ENCODE measurements at places on chromosomes 2 and 18. TPM values are rescaled to one million over a fixed set of nuclear protein-coding genes. Genes with fewer than 3 reads are reported as not detected.

Gene KANSL3
- 42.5 TPM for polyA plus RNA-seq

Gene SPHKAP
- 1.7 TPM for polyA plus RNA-seq

Gene CCDC141
- 0.27 TPM for polyA plus RNA-seq

Gene KCTD1
- polyA plus RNA-seq = 32.0 TPM

Gene SLC30A3
- polyA plus RNA-seq = not detected

Gene CCDC74B
- 22.8 TPM for polyA plus RNA-seq

Gene MFSD2B
- polyA plus RNA-seq = 0.70 TPM

Gene SPATA3
- polyA plus RNA-seq = not detected

Gene RANBP2
- polyA plus RNA-seq = 36.3 TPM

Gene UGT1A8
- not detected for polyA plus RNA-seq

Gene NPAS2
- polyA plus RNA-seq = 3.2 TPM

Gene GRHL1
- 25.4 TPM for polyA plus RNA-seq

Gene C1QL2
- not detected for polyA plus RNA-seq
